ENCODE measurements at places on chromosomes 11 and 22. TPM values are rescaled to one million over a fixed set of nuclear protein-coding genes. Genes with fewer than 3 reads are reported as not detected.

DNA sequence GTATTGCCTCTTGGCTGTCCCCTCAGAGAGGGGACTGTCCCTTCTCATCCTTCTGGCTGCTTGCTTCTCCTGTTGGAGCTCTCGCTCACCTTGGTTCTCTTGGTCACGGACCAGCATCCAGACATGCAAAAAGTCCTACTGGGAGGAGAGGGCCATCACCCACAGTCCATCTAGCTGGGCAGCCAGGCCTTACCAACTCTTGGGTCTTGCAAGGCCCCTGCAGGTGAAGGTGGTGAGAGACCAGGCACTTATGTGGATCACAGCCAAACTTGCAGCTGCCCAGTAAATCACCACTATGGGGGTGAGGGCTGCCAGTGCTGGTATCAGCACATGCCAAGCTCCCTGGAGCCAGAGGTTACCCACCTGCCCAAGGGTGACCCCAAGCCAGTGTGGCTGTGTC lies 36.3 kb downstream of the KCNQ1OT1 start:
- DNase-seq: no peak

- DNase-seq: no peak
Observed at GRCh38 chr22:43421046-43421665, 9.3 kb downstream of the MPPED1 start.

DNA sequence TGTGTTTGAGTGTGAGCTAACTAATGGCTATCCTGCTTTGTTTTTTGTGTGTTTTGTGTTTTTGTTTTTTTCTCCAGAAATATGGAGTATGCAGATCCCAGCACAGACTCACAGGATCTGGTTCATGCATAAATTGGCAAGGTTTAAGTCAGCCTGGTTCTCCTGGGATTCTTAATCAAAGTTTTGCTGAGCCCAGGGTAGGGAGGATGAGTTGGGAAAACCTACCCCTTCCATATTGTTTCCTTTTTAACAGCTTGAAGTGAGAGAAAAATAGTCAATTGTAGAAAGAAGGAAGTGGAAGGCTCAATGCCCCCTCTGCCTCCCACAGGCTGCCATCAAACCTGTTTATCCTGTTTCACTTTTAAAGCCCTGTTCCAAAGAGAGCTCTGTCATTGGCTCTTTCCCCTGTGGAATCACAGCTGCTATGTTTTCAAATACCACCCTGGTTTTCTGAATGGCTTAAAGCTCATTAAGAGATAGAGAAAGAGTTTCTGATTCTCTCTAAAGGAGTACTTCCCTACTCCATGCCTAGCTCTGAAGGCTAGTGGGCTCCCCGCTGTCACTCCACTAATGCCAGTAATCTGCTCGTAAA lies 23.4 kb upstream of the CADM1 start:
- peak; percentile 13 for DNase-seq

- DNase-seq: no peak
Observed at GRCh38 chr11:46438211-46438610, 46.6 kb upstream of the CHRM4 start.

DNA sequence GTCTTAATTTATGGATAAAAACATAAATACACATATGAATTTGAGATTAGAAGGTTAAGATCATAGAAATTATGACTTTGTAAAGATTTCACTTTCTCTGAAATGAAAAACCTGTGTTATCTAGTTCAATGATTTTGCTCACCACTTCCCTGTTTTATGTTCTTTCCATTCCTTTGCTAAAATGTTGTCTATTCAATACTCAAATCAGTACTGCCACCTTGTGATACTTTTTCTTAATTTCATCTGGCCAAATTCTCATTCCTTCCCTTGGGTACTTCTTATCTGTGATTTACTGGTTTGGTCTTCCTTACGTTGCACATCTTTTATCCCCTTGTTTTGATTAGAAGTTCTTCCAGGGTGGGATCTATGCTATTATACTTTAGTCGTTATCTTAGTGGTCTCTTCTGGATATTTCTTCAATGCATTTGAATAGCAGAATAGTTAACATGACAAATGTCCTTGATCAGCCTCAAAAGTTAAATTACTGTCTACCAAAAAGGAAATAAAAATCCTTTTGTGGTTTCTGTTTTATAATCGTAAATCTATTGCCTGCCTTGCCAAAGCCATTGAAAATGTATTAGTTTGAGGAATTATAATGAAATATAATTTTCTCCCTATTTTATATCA lies 197.0 kb downstream of the PGR start:
- DNase-seq: peak; percentile 26

GRCh38 chr11:118342503-118343161 lies at the start of gene CD3D:
Gene CD3D, minus strand, starts transcription at chr11:118342705. Its CDS starts 98 bp downstream, at chr11:118342607.
- no peak for DNase-seq

GRCh38 chr11:208181-208916 lies 841 bp downstream of the RIC8A start:
- DNase-seq: peak; percentile 74

- DNase-seq: peak; percentile 56
Observed at GRCh38 chr11:123194337-123195187, 486 bp downstream of the CLMP start.

DNA sequence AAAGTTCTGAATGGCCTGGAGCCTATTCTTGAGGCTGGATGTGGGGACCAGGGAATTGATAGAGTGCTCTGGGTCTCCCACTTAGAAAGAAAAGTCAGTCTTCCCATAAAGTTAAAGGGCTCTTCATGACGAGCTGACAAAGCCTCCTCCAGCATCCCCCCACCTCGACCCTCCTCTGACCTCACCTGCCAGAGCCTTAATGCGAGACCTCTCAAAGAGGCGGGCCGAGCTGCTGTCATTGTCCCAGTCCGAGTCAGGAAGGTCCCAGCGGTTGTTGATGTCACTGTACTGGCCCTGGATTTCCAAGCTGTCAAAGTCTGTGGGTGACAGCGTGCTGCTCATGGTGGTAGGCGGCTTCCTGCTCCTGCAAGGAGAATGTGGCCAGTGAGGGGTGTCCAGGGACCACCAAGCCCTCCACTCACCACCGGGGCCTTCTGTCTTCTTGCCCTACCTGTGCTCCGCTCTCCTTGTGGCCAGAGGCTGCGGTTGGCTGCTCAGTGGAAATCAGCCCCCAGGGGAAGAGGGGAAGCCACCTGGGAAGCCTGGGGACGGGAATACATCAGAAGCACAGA lies 8.0 kb downstream of the SPTBN2 start:
- DNase-seq: no peak

DNA sequence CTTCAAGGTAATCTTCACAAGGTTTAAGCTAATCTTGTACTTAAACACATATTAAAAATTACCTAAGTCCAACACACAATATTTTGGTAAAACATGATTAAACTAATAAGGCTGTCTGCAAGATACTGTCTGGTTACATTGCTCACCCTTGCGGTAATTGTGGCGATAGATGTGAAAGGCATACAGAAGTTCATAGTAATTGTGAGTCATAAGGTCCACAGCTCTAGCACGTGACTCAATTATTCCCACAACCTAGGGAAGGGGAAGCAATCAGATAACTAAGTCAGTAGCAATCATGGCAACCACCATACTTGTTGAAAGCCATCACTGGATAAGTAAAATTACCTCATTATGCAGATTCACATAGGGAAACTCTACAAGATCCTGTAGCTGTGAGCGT lies 30.5 kb upstream of the FNBP4 start:
- peak; percentile 55 for DNase-seq

DNA sequence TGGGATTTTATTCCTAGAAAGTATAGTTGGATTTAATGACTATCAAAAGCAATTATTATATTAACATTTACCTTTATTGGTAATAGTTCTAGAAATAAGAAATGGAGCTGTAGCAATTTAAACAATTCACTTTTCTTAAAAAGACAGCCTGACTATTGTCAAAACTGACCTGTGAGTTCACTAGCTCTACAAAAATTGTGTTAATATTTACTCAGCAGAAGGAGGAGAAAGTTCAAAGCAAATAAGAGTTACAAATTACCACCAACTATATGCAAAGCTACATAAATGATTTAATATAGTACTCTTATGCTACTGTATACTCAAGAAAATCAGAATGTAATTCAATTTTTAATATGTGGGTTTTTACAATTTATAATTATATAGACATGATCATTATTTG lies 310.0 kb downstream of the DCDC1 start:
- DNase-seq: no peak

- no peak for DNase-seq
Observed at GRCh38 chr22:36964106-36964505, 50.7 kb downstream of the CSF2RB start.

DNA sequence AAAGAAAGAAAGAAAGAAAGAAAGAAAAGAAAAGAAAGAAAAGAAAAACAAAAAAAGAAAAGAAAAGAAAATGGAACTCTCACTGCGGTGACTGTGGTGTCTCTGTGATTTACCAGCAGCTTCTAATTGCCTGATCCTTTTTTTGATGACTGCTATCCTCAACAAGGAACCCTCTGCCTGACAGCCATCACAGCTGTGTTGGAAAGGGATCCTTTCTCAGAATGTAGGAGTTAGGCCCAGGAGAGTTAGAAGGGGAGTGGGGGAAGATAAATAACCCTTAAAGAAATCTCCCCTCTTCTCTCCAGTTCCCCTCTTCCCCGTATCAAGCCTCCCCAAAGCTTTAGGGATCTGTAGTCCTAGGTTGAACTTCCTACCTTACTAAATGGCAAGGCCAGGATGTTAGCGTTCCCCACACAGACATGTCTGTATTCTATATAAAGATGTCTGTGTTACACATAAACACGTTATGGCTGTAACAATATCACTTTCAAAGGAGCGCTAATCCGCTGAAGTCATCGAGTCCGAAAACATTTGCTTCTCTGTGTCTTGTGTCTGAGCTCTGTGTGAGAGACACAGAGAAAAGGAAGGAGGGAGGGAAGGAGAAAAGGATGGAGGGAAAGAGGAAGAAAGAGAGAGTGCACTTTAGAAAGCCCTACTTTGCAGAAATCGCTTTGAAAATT lies 26.8 kb upstream of the WT1 start:
- DNase-seq: no peak

DNA sequence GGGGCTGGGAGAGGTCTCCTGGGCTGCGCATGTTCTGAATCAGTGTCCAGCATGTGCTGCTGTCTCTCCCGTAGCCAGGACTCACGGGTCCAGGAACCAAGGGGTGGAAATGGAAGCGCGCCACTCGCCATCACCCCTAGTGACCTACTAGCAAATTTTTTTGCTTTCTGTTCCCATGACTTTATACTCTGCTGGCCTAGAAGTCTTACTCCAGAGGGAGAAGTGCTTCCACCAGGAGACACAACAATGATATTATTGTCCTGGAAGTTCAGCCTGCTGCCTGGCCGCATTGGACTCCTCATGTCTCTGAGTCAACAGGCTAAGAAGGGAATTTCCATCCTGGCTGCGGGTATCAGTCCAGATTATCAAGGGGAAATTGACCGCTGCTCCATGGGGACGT lies 729.7 kb downstream of the BRD1 start:
- no peak for DNase-seq

- DNase-seq: no peak
Observed at GRCh38 chr22:31647066-31647465, 14.9 kb downstream of the PISD start.

- DNase-seq: no peak
Observed at GRCh38 chr11:129922674-129923073, 27.3 kb upstream of the NFRKB start.

The VPS51 gene
- total RNA-seq: 64.4 TPM

The SMPD1 gene
- 17.0 TPM for total RNA-seq

The NLRX1 gene
- 15.5 TPM for total RNA-seq

The MAP6 gene
- 4.3 TPM for total RNA-seq

All from mammary epithelial cell (primary cell).